ENCODE measurements at places on chromosomes 1 and 21.

DNA sequence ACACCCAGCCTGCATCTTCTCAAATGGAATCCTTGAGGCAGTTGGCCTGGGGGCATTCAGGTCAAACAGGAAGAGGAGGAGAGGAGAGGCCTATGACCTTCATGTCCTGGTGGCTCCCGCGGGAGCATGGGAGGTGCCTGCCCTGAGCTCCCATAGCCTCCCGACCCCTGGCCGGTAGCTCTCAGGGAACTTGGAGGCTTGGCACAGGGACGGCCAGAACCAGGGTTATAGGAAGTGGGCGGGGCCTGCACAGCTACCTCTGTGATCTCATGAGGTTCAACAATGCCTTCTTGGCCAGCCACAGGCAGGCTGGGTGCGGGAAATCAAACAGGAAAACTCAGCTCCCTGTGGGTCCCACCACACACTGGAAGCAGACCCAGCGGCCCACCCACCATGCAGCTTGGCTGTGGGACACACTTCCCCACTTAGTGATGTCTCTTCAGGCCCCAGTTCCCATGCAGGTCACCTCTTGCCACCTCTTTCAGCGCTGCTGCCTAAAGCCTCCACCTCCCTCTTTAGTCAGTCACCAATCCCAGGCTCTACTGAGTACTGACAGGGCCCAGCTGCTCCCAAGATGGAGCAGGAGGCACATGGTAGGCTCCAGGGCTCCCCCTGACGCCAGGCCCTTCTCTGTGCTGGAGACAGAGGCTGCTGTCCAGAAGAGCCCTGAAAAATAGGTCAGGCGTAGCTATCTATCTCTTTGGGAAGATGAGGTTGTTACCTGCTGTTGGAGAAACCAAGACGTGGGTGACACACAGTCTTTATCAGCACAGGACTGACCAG lies at the start of gene SLFNL1:
TSS of gene SLFNL1 (minus strand) at position 200 of the 783 bp plus-strand sequence. CDS start 1,065 bp downstream, outside the sequence.
- no peak for DNase-seq

DNA sequence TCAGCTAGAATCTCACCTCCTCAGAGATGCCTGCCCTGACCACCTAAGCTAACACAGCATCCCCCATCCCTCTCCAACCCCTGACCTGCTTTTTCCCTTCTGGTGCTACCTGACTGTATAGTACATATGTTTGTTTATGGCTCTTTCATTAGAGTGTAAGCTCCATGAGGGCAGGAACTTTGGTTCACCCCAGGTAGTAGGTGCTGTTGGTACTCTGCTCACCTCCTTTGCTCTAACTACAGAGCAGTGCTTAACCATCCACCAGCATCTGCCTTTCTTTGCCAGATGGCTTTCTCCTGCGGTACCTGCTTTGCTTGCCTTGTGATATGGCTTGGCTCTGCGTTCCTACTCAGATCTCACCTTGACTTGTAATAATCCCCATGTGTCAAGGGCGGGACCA lies 18.7 kb upstream of the BLACAT1 start:
- DNase-seq: peak; percentile 48

DNA sequence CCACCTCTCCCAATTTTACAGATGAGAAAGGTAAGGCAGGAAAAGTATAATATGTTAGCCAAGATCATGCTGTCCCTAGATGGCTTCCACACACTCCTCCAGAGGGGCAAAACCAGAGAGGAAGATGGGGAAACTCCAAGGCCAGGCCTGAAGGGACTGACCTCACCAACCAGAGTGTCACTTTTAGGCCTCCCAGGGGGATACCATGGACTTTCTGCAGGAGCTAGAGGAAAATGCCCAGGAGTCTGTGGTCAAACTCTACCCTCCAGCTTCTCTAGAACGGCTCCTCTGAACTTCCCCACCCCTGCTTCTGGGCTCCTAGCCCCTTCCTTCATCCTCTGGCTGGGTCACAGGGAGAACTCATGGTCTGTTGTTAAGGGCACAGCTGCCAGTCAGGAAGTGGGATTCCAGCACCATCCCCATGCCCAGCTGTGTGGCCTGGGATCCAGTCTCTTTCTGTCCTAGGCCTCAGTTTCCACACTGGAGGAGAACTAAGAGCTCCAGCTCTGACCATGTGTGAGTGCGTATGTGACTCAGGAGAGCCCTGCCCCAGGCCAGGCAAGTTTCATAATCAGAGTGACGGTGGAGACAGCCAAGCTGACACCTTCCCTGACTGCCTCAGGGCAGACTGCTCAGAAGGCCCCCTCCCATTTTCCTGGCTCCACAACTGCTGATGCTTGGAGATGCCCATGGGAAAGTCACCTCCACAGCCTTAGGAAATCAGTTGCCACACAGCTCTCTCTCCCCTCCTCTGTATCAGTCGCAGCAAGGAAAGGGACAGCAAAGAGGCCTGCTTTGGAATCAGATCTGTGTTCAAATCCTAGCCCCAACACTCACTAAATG lies 1.9 kb downstream of the IGSF8 start:
- DNase-seq: peak; percentile 88

DNA sequence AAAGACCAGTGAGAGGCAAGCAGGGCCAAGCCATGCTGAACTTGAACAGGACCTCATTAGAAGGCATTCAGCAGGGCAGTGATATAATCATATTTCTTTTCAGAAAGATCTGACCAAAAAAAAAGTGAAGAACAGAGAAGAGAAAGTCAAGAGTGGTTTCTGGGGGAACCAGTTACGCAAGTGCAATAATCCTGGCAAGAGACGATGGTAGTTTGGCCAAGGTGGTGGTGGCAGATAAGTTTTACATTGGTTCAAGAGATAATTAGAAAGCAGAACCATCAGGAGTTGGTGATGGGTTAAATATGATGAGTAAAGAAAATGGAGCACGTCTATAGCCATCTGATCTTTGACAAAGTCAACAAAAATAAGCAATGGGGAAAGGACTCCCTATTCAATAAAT lies 54.3 kb downstream of the ZSWIM5 start:
- no peak for DNase-seq

DNA sequence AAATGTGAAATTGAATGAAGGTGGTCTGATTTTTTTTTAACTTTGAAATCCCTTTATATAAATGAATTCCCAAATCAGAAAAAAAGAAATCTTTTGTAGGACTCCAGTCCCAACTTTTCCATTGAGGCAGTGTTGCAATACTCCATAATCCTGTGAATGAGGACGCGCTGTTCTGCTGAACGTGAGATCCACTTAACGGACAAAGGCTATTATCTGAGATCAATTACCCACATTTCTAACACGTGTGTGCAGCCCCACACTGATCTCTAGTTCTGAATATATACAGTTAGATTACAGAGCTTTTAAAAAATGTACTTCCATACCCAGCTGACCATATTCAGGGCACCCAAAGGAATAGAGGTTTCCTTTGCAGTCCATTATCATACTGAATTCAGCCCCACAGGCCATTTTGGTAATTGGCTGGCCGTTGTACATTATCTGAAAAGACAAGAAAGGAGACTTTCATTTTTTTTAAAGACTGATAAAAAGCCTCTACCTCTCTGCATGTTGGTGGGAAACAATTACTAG lies 19.0 kb downstream of the RCC2 start:
- peak; percentile 84 for DNase-seq

DNA sequence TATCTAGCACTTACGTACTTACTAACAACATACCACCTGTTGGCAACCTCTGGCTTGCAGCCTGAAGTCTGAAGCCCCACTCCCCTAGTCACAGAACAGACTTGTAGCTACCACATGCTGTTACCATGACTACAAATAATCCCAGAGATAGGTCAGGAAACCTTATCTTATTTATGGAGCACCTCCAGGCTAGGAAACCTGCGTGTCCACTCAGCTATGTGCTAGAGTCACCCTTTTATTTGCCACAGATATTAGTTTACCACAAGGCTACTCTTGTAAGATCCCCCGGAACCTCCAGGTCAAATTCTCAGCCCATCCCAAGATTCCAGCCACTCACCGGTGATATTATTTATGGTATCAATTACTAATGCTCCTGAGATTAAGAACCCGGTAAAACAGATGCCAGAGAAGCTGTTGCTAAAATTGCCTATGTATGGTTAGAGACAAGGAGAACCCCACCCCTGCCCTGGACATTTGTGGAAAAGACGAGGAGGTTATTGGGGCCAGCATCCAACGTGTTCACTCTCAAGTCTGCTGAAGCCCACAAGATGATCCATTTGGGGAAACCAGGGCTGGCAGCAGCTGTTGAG lies 116.5 kb downstream of the TBX15 start:
- no peak for DNase-seq

All from osteoblast (primary cell).